ENCODE measurements at places on chromosomes 6 and 20.

DNA sequence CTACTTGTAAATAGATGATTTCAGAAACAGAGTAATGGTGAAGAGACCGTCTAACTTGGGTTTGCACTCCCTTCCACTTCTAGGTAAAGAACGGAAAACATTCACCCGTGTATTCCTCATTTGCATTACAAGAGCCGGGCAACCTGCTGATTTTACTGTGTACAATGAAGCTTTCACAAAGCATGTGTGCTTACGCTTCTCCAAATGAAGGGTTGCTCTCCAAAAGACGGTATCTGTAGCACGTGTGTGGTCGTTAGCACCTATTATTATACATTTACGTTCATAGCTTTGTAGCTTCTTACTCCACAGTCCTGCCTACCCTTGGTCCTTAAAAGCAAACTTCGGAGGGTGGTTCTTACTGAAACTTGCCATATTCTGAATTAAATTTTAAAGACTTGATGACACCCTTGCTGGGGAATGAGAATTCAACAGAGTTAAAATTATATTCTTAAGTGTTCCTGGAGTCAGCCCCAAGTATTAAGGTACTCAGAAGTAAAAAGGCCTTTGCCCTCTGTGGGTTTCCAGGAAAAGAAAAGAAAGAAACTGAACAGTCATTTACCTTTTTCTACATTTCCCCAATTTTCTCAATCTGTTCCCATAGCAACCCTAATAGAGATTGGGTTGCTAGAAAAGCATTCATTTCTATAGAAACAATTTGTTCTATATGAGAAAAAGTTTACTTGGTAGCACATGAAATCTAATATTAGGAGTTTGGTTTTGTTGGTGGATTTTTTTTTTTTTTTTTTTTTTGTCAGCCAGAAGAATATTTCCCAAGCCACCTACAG lies 61.9 kb upstream of the KCNG1 start:
- DNase-seq = no peak

- peak; percentile 35 for DNase-seq
Observed at GRCh38 chr20:20594171-20594530, 118.3 kb downstream of the RALGAPA2 start.

GRCh38 chr6:135496800-135497411 lies 634 bp downstream of the AHI1 start:
- DNase-seq = no peak

DNA sequence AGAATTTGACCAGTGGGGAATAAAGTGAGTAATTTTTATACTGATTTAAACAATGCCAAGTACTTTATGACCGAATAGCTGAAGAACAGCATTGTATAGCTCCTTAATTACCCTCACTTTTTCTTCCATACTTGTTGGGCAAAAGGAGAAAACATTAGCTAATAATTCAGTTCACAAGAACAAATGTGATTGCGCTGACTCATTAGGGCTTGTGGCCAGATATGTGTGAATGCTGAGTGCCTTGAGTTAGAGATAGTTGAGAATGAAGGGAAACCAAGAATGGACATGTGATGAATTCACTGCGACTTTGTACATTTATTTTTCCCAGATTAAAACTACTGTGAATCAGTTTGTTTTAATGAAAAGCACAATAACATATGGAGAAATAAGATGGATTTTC lies 669.4 kb downstream of the TFAP2A start:
- peak; percentile 15 for DNase-seq

DNA sequence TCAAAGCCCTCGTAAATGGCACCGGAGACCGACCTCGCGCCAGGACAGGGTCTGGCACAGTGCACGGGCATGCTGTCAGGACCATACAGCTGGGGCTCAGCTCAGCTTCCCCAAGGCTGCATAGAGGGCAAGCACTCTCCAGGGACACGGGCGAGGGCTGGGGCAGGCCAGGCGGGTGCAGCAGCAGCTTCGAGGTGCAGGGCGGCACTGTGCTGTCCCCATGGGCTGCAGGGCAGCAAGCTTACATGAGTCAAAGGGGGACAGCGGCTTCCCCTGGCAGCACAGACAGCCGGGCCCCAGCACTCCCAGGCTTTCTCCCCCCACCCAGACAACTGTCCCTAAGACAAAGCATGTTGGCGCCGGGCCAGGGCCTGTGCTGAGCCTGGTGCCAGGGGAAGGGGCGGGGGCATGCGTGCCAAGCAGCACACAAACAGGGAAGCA lies 25.7 kb downstream of the PSMG4 start:
- no peak for DNase-seq

Measured in iris pigment epithelial cell (primary cell).